ENCODE measurements at places on chromosomes 5 and 9.

GRCh38 chr5:179275941-179276837 is 69.1 kb downstream of the ADAMTS2 start:
- no peak for DNase-seq

GRCh38 chr5:115190388-115190787 is 20.7 kb upstream of the TRIM36 start:
- no peak for DNase-seq

DNA sequence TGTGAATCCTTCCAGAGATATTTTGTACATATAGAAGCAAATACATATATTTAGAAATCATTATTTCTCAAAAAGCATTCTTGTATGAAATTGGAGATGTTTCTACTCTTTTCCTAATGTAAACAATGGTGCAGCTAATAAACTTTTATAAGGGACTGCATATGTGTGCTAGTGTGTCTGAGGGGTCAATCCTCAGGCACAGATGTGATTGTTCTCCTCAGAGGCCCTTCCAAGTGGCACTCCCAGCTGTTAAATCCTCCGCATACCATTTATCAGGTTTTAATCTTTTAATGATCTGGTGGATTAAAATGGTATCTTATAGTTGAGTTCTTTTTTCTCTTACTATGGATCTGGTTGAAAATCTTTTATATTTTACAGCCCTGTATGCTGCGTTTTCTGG is 5.6 kb upstream of the OMD start:
- no peak for DNase-seq

DNA sequence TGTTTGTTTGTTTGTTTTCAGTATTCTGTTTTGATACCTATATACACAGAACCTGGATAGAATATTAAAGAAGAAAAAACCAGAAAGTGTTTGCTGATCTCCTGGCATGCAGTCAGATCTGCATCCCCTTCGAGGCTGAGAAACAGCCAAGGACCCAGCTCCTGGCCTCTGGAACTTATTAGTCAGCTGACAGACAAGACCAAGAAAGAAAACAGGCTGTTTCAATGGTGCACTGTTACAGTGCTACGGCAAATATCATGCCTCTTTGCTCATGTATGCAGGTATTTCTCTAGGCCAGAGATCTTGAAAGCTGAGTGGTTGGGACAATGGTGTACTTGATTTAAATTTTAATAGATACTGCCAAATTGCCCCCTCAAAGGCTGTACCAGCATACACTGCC is 95.0 kb downstream of the C5orf15 start:
- no peak for DNase-seq

GRCh38 chr5:138872841-138873465 is 2.2 kb downstream of the LRRTM2 start:
- no peak for DNase-seq

- DNase-seq = no peak
Observed at GRCh38 chr9:95757439-95757838, 118.1 kb upstream of the ERCC6L2 start.

DNA sequence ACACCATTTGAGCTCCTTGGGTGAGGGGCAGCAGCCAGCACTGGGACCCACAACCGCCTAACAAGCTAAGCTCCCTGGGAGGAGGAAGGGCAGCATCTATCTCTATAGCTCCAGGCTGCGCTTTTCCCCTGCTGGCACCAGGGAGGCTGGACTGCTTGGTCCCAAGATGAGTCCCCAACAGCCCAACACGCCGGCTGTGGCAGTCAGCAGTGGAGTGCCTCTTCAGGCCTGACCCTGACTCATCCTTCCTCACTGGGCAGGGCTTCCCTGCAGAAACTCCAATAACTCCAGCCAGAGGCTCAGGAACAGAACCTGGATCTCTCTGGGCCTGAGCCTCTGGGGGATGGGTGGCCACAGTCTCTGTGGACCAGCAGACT is 113.7 kb upstream of the ADAMTS16 start:
- no peak for DNase-seq

DNA sequence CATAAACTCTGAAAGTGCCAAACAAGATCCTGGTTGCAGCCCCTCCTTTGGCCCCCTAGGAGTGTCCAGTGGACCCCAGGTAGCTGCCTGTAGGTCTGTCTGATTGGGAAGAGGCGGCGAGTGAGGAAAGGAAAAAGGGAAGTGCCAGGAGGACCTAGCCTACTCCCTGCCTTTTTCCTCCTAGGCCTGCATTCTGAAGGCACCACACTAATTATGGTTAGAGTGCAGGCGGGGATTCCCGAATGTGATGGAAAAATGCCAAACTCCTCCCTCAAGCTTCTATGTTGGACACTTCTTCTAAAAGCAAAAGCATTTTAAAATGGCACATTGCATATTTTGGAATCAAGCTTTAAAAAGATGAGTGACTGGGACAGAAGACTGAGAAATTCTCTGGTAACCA is 83.2 kb upstream of the SMIM15 start:
- no peak for DNase-seq

- DNase-seq = no peak
Observed at GRCh38 chr5:112682621-112683061, 55.0 kb upstream of the APC start.

Measured in activated CD8-positive, alpha-beta memory T cell treated with anti-CD3 and anti-CD28 coated beads for 1 hour (primary cell).